HT1080 (cell line): ENCODE measurements at places on chromosomes 7 and 10.

DNA sequence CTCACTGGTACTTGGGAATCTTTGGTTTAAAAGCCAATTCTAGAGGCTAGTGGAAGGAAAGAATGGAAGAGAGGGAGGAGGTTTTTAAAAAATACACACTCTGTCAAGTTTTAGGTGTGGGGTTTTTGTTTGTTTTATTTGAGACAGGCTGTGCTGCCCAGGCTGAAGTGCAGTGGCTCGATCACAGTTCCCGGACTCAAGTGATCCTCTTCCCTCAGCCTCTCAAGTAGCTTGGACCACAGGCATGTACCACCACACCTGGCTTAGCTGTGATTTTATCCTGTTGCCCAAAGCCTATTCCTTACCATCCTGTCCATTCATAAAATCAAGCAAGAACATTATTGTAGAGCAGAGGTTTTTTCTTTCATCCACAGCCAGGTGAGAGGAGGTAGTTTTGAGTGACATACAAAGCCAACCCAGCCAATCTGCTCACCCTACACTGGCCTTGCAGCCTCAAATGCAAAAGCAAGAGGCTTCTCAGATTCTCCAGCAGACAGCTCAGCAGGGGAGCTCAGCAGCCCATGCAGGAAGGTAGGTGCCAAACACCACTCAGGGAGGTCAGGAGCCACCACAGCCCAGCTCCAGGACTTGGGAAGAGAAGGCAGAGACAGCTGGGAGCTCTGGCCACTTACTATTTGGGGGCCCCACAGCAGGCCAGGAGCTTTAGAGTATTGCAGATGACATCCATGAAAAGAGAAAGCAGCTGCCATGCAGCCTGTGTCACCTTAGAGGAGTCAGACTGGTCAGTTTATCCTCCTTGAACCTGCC is 65.8 kb downstream of the TMEM209 start:
- no peak for DNase-seq

GRCh38 chr10:82208726-82209125 is 333.7 kb downstream of the NRG3 start:
- no peak for DNase-seq

GRCh38 chr10:89535171-89536012 is at the start of gene SLC16A12:
Gene SLC16A12, minus strand, starts transcription at chr10:89535594. Its CDS starts 73,016 bp downstream, at chr10:89462578.
- DNase-seq, result no peak

- DNase-seq, result no peak
Measured at GRCh38 chr7:4837803-4838625, 23.8 kb downstream of the PAPOLB start.

- no peak for DNase-seq
Measured at GRCh38 chr7:134865001-134865845, 85.8 kb downstream of the CALD1 start.

DNA sequence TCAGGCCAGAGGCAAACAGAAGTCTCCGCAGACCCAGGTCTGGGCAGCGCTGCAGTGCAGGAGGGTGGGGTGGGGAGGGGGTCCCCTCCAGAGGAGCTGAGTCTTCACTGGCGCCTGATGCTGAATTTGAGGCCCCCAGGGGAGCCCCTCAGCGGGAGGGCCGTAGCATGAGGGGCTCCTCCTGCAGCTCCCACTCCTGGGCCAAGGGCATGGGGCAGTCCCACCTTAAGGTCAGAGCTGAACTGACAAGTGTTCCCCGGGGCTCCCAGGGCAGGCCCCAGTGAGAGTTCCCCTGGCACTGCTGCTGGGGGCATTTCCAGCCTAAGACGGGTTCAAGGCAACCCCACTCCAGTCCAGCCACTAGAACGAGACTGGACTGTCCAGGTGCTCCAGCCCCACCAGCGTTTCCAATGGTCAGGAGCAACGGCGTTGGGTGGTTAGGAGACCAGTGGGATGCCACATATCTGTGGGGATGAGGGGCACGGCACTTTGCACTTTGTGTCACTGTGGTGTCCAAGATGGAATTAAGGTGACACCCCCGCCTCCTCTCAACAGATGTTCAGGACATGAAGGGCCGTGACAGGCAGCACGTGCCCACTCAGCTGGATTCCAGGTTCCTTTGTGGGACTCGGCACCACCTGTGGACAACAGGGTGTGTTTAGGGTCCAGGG is 139.1 kb downstream of the PTPRN2 start:
- DNase-seq, result no peak

DNA sequence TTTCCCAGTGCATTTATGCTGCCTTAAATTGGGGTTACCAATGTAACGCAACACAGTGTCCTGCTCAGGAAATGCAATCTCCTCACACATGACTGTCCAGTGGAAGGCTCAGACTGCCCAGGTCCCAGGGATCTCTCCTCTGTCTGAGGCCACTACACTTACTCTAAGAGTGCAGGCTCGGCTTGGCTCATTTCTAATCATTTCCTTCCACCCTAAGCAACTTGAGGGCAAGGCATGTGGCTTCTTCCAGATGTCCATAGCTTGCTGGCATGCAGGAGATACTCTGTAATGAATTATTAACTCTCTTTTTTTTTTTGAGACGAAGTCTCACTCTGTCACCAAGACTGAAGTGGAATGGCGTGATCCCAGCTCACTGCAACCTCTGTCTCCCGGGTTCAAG is 23.7 kb downstream of the PLAC9 start:
- no peak for DNase-seq

DNA sequence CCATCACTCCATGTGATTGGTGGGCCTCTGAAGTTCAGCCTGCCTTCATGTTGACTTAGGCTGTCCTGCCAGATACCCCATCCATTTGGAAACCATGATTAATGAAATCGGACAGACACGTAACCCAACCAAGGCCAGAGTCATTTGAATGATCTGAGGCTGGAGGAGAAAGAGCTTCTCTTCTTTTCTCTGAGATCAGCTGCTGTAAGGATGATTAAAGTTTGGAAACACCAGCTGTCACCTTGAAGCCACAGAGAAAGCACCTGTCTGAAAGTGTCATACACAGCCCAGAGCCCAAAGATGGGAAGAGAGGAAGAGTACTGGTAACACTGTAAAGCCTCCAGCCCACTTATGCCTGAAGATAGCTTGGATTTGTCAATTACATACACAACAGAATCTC is 22.9 kb downstream of the NEBL start:
- no peak for DNase-seq

DNA sequence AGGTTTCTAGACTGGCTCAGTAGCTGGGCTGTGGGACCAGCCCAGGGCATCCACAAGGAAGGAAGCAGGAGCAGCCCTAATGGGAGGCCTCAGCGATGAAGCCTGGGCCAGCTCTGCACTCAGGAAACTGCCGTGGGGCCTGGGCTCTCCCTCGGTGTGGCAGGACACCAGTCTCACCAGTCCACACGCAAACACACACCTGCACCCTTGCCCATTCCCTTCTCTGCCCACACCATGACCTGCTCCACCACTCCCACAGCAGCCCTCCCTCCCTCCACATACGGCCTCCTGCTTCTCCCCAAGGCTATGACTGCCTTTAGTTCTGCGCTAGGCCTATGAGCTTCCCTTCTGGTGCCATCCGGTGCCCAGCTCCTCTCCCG is 7.1 kb downstream of the FGF8 start:
- DNase-seq, result no peak

DNA sequence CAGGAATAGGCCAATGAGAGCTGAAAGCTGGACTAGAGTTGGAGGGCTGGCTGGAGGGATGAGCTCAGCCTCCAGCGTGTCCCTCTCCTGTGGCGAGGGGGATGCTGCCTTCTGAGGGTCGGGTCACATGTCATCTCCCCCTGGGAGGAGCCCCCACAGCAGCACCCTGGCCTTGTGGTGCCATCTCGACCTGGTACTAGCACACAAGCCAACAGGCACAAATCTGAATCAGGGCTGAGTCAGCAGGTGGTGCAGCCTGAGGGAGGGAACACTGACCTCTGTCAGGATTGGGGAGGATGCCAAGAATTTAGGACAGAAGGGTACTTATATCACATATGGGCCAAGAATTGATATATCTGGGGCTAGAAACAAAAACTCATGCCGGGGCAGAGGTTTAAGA is 280.4 kb downstream of the CELF2 start:
- peak; percentile 37 for DNase-seq

- no peak for DNase-seq
Measured at GRCh38 chr10:44463511-44464121, 78.7 kb upstream of the CXCL12 start.

- peak; percentile 70 for DNase-seq
Measured at GRCh38 chr10:106573106-106573505, 591.4 kb downstream of the SORCS1 start.

DNA sequence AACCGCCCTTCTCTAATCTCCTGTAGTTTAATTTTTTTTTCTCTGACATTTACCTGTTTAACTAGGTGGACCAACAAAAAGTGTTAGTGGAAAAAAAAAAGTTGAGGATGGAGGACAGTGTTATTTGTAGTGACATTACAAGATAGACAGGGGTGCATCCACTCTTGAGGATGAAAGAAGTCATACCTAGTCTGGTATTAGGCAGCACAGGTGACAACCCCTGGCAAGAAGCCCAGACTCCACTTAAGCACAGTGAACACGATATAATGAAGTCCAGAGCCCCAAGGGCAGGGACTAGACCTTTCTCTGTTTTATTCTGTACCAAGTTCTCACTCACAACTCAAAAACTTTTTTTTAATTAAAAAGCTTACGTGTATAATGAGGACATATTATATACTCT is 268.4 kb downstream of the GPR37 start:
- DNase-seq, result no peak

- DNase-seq, result no peak
Measured at GRCh38 chr10:111118758-111119157, 41.9 kb downstream of the ADRA2A start.

- DNase-seq, result peak; percentile 59
Measured at GRCh38 chr10:60978287-60979115, 34.5 kb upstream of the RHOBTB1 start.

- DNase-seq, result no peak
Measured at GRCh38 chr7:101378751-101379174, 16.1 kb downstream of the COL26A1 start.

DNA sequence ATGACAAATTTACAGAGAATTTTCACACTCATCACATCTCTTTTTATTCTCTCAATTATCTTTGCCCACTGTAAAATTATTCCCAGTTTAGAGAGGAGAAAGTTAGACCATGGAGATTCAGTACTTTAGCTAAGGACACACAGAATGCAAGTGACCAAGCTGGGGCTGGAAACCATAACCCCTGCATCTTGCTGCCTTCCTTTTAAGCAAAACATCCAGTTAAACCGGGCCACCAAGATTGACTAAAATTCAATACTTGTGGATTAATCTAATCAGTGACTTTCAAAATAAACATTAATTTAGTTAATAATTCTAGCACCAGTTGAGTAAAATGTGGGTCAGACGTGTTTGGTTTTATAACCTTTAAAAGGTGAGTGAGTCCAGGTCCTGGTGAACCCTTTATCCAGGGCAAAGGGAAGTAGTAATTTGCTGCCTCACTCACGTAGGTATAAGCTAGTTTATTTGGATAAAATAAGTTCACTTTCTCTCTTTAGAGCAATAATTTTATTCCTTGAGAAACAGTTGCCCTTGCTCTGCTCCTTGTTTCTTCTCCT is 1.9 kb upstream of the CYP2C8 start:
- no peak for DNase-seq

- DNase-seq, result no peak
Measured at GRCh38 chr7:158106272-158106671, 481.4 kb downstream of the PTPRN2 start.

DNA sequence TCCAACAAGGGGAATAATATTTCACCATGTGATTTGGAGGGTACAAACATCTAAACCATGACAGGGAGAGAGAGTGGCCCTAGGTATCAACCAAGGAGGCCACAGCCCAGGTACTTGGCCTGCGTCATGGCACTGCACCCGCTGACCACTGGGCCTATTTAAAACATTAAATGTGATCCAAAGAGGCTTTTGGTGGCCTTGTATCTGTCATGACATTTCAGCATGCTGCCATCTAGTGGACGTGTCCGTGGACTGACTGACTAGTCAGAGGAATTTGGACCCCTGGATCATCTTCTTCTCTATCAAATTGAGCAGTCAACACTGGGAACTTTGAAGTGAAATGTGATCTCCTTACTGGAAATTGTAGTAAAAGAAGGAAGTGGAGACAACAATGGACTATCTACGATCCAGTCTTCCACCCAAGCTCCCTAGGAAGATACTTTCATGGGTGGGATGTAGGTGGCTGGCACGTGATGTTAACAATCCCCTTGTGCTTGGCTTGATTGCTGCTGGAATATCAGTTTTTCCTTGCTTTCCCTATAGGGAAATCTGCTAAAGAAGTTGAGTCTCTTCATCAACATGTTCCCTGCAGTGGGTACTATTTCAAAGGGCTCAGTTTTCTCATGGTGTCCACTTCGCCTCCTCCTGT is 24.6 kb upstream of the ITGA8 start:
- peak; percentile 35 for DNase-seq

GRCh38 chr10:78415111-78415510 is 381.4 kb downstream of the RPS24 start:
- DNase-seq, result no peak

DNA sequence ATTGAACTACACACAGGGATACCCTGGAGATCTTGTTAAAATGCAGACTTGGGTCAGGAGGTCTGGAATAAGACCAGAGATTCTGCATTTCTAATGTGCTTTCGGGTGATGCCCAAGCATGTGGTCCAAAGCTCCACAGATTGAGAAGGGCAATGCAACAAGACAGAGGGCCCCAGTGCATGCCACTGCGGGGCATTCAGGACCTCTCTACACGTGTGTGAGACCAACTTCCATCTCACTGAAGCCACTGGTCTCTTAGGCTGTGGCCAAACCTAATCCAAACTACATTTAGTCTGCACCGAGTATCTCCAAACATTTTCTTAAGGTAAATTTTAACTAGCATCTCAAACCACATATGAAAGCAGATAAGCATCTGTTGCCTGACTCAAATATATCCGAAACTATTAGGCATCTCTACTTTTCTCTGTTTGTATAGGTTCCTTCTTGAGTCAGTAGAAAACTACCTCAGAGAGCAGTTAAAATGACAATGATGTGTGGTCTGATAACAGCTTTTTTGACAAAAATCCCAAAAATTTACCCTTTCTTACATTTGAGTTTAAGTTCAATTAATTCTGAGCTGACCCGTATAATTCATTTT is 107.5 kb downstream of the ELMO1 start:
- DNase-seq, result no peak

- no peak for DNase-seq
Measured at GRCh38 chr7:152136686-152137085, 111.2 kb downstream of the GALNT11 start.

GRCh38 chr10:13592306-13592705 is 5.5 kb downstream of the PRPF18 start:
- DNase-seq, result no peak

- no peak for DNase-seq
Measured at GRCh38 chr7:4210821-4211220, 471.3 kb upstream of the FOXK1 start.

DNA sequence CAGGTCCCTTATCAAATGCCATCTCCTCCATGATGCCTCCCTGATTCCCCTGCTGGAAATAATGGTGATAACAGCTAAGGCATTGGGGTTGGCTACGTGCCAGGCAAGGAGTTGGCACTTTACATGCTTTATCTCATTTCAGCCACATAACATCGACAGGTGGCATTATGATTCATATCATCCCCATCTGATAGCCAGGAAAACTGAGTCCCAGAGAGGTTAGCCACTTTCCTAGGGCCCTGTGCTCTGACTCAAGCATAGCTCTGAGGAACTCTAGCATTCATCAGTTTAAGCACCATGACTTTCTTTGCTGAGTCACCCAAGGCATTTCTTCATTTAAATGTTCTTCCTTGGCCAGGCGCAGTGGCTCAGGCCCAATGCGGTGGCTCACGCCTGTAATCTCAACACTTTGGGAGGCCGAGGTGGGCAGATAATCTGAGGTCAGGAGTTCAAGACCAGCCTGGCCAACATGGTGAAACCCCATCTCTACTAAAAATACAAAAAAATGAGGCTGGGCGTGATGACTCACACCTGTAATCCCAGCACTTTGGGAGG is 6.6 kb downstream of the LEP start:
- DNase-seq, result peak; percentile 75

- DNase-seq, result no peak
Measured at GRCh38 chr7:31500656-31501055, 13.2 kb upstream of the ITPRID1 start.
